GM23338 (cell line): ENCODE measurements at places on chromosomes 1 and 21.

- no peak for DNase-seq
- no peaks in the 10 kb centered on the region for H3K4me1 ChIP-seq
- H3K27ac ChIP-seq: no peak overlapping the region
- H3K4me3 ChIP-seq: no peak overlapping the region
- no peaks in the 10 kb centered on the region; the same call in 1 of the 2 replicates for H3K36me3 ChIP-seq
These were observed 29.1 kb downstream of the RIPK4 start for GRCh38 chr21:41737651-41738324.

GRCh38 chr1:23369335-23370013 is at the start of gene ZNF436:
Gene ZNF436 (minus strand): TSS chr1:23369836. CDS start chr1:23368005, 1,831 bp downstream.
- peak; percentile 34 for DNase-seq
- no peak within 1 kb of the TSS for H3K27ac ChIP-seq
- peaks cover 90% of the 10 kb centered on the region for H3K27me3 ChIP-seq
- peaks cover 30% of the 10 kb centered on the region for H3K4me1 ChIP-seq
- peak within 1 kb of the TSS; percentile 93 for H3K4me3 ChIP-seq

- no peaks in the 10 kb centered on the region for H3K36me3 ChIP-seq
- no peak overlapping the region for H3K27ac ChIP-seq
- DNase-seq: no peak
- peaks cover 4% of the 10 kb centered on the region; the same call in 1 of the 2 replicates for H3K4me1 ChIP-seq
- H3K27me3 ChIP-seq: no peaks in the 10 kb centered on the region
These were observed 47.4 kb upstream of the DOCK7 start for GRCh38 chr1:62735491-62736171.

- no peaks in the 10 kb centered on the region for H3K27me3 ChIP-seq
- H3K4me1 ChIP-seq: peaks cover 20% of the 10 kb centered on the region; the same call in 1 of the 2 replicates
- no peak overlapping the region for H3K27ac ChIP-seq
- no peak overlapping the region for H3K4me3 ChIP-seq
- no peaks in the 10 kb centered on the region for H3K36me3 ChIP-seq
These were observed 147.0 kb upstream of the ERG start for GRCh38 chr21:38645282-38645681.

- no peaks in the 10 kb centered on the region for H3K4me1 ChIP-seq
- H3K4me3 ChIP-seq: no peak overlapping the region
- no peaks in the 10 kb centered on the region; the same call in 1 of the 2 replicates for H3K36me3 ChIP-seq
These were observed 656.7 kb downstream of the AJAP1 start for GRCh38 chr1:5311147-5311546.

DNA sequence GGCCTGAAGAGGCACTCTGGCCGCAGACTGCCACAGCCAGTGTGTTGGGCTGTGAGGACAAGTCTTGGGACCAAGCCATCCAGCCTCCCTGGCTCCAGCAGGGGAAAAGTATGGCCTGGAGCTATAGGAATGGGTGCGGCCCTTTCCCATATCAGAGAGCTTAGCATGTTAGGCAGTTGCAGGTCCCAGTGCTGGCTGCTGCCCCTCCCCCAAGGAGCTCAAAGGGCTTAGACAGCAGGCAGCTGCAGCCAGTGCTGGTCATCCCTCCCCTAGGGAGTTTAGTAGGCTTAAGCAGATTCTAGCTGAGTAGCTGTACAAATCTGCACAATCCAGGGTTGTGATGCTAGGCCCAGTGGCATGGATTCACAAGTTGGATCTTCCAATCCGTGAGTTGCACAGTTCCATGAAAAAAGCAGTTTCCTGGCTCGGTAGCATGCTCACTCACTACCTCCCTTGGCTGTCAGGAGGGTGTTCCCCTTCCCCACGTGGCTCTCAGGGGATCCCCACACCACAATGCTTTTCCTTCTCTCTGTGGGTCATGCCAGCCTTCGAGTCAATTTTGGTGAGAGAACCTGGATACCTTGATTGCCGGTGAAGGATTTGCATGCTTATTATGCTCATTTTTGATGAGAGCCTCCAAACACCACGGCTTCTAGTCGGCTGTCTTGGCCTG is 1490.8 kb downstream of the BRINP3 start:
- no peaks in the 10 kb centered on the region for H3K36me3 ChIP-seq
- no peak for DNase-seq
- H3K4me3 ChIP-seq: no peak overlapping the region
- no peak overlapping the region for H3K27ac ChIP-seq
- no peaks in the 10 kb centered on the region for H3K4me1 ChIP-seq
